Chondrocyte (in vitro differentiated cells): ENCODE measurements at places on chromosomes 11 and 22. TPM values are rescaled to one million over a fixed set of nuclear protein-coding genes. Genes with fewer than 3 reads are reported as not detected.

DNA sequence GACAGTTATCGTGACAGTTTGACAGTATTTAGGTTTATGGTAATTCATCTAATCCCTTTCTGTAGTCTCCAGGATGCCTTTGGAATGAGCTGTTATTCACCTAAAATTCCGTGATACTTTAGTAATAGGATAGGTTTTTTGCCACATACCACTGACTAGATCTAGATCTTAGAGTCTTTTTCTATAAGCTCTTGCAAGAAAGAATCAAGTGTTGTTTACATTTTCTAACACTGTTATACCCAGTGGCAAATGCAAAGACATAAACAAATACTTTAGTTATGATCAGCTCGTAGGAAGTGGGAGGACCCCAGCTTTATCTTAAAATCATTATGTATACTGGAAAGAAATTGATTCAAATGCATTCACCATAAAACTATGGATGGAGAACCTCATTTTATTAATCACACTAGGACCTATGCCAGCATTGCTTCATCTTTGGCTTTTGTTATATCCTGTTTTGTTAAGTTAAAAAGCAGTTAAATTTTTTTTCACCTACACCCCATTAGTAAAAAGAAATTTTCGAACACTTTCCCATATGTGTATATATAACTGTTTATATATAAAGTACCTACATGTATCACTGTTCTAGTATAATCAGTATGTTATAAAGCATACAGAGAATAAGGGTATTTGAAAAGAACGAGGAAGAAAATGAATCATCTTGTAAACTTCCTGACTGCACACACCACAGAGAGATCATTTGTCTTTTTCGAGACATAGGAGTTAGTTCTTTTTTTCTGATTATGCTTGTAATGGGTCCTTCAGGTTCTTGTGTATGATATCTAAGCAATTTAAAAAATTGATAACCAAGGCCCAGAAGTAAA lies 60.9 kb downstream of the PDHX start:
- DNase-seq: no peak

- no peak for DNase-seq
These were observed 3.2 kb downstream of the ST14 start for GRCh38 chr11:130162733-130163132.

DNA sequence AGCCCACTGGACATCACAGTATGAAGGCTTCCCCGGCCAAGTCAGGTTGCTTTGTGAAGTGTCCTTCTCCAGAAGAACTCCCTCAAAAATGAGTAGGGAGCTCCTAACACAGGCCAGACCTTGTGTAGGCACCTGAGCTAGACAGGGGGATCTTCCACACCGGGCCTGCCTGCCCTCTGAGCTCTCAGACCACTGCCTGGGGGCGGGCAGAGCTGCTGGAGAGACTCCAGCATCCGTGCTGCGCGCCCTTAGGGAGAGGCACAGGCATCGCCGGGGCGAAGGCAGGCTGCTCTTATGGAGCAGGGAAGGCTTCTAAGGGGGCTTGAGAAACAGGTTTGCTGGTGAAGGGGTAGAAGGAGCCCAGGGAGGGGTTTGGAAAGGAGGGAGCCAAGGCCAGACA lies 4.4 kb downstream of the KCNJ5 start:
- DNase-seq: no peak

- DNase-seq: no peak
These were observed 43.0 kb upstream of the MYO18B start for GRCh38 chr22:25698978-25699377.

GRCh38 chr11:96196181-96196662 lies 146.8 kb downstream of the MAML2 start:
- no peak for DNase-seq

DNA sequence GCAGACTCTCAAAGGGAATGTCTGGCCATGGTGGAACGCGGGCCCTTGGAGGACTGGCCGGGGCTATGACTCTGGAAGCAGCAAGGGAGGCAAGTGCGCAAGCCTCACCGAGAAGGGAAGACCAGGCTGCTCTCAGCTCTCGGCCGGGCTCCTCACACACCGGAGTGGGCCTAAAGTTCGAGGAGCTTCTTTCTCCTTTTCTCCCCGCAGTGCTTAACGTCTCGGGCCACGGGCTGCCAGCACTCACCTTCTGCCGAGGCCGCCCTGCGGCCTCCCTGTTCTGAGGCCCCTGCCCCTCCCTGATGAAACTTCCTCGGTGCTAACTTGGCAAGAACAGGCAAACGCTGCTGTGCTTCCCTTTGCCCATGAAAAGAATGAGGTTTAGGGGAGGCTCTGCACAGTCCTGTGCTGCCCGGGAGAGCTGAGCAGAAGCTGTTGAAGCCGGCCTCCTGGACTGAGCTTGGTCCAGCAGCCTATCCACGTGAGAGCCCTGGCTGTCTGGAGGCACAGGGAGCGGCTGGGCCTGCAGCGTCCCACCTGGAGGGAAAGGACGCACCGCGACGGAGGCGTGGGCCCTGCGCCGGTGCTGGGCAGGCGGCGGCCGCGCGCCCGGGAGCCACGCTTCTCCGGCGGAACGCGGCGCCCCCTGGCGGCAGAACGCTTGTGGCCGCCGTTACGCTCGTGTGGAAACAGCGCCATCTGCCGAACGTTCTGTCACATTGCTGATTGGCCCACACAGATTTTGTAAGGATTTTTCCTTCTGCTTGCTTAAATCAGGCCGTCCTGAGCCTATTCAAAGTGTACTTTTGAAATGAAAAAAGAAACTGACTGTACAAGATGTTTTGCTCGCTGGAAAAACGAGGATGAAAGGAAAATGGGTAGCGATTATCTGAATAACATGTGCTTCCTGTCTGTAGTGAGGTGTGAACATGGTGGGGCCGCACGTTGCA lies 65.0 kb upstream of the TMEM45B start:
- no peak for DNase-seq

The CSF2RB gene
- 0.05 to 0.19 TPM (median 0.08 TPM) in 3 replicates for total RNA-seq

- DNase-seq: no peak
These were observed 22.4 kb downstream of the MUC5AC start for GRCh38 chr11:1180171-1180570.

The EWSR1 gene
- total RNA-seq: 139 to 205 TPM (median 144 TPM) in 3 replicates

- DNase-seq: no peak
These were observed 23.0 kb downstream of the CD5 start for GRCh38 chr11:61125310-61125684.
